ENCODE measurements at places on chromosomes 11 and 22.

GRCh38 chr22:40210818-40211217, 33.1 kb downstream of the TNRC6B start:
- no peak for DNase-seq

GRCh38 chr11:10477690-10478046, 22.6 kb downstream of the AMPD3 start:
- DNase-seq: no peak

DNA sequence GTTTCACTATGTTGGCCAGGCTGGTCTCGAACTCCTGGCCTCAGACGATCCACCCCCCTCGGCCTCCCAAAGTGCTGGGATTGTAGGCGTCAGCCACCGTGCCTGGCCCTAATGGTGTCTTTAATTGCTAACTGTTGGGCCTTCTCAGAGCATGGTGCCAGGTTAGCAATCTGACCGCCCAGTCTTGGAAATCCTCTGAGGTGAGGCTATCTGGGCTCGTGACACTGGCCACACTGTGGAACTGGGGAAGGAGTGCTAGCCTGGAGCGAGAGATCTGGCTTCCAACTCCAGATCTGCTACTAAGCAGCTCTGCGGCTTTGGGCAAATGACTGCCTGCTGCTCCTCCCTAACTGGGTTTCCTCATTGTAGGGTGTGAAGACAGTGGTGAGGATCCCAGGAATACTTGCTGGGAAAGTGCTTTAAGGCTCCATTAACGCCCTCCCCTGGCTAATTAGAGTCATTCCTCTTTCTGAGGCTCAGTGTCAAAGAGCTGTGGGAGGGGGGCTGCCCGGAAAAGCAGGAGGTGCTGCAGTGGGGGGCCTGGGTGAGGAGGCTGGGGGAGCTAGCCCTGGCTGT, 35.4 kb downstream of the CHRDL2 start:
- no peak for DNase-seq

GRCh38 chr22:35064664-35065063, 1.3 kb upstream of the ISX start:
- no peak for DNase-seq

- DNase-seq: no peak
These were observed 10.1 kb downstream of the RAC2 start for GRCh38 chr22:37233751-37234631.

DNA sequence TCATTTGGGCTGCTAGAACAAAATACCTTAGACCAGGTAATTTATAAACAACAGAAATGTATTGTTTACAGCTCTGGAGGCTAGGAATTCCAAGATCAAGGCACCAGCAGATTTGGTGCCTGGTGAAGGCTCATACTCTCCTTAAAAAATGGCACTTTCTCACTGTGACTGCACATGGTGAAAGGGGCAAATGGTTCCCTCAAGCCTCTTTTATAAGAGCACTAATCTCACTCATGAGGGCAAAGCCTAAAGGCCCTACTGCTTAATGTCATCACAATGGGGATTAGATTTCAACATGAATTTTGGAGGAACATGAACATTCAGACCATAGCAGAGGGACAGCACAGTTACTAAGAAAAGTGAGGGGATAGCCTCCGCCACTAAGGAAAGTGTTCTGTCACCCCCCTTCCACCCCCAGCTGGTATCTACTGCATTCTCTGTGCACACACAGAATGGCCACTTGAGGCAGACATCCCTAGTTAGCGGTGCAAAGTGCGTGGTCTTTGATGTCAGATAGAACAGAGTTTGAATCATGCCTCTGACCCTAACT, 47.2 kb upstream of the CEP295 start:
- DNase-seq: no peak

DNA sequence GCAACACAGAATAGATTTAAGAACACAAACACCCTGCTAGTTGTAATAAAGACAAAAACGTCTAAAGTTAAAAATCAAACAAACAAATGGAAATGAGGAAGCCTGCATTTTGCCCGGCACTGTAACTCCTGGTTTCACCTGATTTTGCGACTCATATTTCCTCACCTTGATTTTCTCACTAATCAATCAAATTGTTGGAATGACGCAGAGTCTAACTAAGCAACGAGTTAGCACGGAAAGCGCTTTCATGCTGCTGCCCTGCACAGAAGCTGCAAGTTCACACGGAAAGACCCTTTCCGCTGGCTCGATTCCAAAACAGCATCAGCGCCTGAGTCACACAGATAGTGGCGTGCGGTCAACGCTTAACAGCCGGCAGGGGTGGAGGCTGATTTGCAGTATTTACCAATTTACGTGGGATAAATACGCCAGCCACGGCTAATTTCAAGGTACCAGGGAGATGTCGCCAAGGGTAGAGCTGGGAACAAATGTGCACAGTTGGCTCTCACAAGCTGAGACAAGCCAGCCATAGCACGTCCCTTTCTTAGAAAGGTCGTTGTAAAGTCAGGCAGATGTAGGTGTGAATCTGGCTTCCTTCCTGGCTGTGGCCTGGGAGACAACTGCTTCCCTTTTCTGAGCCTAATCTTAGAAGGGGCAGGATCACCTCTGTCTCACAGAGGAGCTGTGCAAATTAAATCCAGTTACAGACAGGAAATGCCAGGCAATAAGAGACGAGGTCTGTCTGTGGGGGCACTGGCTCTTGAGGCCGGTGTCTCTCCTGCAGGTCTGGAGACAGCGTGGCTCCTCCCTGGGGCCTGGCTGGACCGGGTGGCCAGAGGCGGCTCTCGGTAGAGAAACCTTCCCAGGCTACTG, 76.9 kb upstream of the TTLL12 start:
- no peak for DNase-seq

DNA sequence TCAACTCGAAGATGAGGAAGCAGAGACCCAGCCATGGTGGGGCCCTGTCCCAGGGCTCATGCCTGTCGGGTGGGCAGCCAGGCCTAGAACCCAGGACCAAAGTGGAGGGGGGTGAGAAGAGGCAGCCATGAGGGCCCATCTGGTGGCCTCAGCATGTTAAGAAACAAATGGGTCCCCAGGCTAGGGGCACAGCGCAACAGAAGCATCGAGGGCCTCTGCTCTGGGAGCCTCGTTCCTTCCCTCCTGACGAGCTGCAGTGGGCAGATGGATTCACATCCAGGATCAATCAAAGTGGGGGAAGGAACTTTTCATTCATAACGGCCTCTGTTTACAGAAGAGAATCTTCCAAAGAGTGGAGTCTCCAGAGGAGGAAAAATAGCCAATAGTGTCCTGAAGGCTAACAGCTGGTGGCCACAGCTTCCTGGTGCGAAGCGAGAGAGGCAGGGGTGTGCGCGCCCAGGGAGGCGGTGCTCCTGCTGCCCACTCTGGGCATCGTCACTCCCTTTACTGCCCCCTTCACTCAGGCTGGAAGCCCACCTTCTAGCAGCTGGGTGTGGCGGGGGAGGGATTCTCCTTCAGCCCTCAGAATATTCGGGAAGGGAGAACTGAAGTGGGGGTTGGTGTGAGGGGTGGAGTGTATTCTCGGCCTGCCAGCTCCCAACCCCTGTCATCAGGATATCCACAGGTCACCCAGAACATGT, 4.3 kb downstream of the CBX7 start:
- no peak for DNase-seq

DNA sequence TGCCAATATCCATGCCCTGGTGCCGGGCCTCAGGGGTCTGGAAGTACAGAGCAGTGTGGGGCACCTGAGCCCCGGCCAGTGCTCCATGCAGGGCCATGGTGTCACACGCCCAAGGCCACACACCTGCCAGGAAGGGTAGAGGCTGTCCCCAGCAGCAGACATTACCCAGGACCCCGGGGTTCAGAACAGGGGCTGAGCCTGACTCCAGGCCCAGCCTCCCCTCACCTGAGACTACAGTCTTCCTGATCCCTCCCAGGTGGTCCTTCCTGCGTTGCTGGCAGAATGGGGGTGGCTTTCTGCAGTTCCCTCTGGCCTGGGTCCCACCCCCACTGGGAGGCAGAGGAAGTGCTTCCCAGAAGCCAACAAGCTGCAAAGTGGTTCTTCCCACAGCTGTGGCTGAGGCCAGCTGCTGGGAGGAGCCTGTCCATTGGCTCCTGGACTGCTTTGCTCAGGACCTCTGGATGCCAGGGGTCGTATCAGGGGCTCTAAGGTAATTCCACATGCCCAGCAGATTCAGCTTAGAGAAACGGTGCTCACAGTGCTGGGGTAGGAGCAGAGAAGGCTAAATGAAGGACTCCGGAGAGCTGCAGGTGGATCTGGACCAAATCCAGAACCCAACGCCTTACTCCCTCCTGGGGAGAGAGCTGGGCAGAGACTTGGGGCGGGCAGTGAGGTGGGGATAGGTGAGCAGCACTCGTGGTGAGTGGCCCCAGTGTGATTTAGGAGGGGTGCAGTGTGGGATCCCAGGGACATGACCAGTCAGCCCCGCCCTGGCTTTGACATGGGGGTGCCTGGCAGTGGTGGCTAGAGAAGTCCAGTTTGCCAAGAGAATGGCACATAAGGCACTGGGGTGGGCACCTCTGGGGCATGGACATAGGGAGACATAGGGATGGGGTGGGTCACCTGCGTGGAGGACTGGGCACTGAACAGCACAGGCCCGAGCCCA, 12.6 kb downstream of the TCIRG1 start:
- DNase-seq: no peak

DNA sequence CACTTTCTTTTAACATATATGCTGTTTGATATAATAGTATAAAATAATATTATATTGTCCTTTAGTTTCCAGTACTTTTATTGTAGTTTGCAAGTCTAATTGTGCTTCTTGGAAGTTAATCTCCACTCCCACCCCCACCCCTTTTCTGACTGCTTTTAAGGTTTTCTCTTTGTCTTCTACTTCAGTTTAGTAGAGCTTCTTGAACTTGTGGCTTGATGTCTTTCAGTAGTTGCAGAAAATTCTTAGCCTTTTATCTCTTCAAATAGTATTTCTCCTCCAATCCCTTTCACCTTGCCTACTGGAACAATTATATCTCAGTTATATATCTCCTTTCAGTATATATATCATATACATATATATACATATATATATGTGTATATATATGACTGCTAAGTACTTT, 56.6 kb downstream of the PARVG start:
- DNase-seq: no peak

- no peak for DNase-seq
These were observed 1289.4 kb downstream of the FAM181B start for GRCh38 chr11:81444297-81444696.

DNA sequence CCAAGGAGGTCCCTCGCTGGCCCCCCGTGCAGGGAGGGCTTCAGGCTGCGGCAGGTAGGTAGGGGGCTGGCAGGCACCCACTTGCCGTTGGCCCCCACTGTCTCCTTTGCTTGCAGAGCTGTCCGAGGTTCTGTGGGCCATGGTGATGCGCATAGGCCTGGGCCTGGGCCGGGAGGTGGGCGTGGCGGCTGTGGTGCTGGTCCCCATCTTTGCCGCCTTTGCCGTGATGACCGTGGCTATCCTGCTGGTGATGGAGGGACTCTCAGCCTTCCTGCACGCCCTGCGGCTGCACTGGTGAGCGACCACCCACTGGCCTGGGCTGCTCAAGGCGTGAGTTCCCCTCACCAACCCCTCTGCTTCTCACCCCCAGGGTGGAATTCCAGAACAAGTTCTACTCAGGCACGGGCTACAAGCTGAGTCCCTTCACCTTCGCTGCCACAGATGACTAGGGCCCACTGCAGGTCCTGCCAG, 11.6 kb downstream of the TCIRG1 start:
- DNase-seq: no peak

DNA sequence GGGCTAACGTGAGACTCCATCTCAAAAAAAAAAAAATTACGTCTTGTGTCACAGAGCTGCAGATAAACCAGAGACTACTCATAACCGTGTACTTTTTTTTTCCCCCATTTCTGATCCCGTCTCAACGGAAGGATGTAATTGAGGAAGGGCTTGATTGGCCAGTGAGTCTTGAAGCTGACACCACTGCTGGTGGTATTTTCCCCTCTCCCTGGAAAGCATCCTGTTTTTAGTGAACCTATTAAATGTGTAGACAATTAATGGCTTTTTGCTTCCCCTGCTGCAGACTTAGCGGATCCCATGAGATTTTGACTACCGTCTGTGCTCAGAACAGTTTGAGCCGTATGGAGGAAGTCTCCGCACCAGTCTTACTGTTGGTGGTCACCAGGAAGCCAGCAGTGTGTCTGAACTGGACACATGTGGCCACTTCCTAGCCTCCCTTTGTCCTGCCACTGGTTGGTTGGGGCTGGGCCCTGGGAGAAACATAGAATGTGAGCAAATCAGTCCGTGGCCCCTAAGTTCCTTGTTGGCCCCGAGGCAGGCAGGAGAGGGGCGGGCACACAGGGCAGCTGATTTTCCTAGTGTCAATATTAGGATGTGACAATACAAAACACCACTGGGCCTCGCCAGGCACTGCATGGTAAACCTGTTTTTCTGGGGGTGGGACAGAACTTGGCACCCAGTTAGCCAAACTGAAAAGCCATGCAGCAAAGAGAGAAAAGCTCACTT, 3.1 kb downstream of the BIK start:
- DNase-seq: no peak

DNA sequence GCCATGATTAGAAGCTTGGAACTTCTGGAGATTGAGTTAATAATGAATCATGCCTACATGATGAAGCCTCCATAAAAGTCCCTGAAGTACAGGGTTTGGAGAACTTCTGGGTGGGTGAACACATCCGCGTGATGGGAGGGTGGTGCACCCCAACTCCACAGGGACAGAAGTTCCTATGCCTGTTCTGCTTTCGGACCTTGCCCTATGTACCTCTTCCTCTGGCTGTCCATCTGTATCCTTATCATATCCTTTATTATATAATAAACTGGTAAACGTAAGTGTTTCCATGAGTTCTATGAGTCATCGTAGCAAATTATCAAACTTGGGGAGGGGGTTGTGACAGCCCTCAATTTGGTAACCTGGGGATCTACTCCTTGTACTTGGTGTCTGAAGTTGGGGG, 60.2 kb downstream of the ADM start:
- no peak for DNase-seq

- DNase-seq: no peak
These were observed 762 bp upstream of the CCDC134 start for GRCh38 chr22:41799486-41800347.

GRCh38 chr11:69617682-69618081, 23.3 kb upstream of the CCND1 start:
- no peak for DNase-seq

DNA sequence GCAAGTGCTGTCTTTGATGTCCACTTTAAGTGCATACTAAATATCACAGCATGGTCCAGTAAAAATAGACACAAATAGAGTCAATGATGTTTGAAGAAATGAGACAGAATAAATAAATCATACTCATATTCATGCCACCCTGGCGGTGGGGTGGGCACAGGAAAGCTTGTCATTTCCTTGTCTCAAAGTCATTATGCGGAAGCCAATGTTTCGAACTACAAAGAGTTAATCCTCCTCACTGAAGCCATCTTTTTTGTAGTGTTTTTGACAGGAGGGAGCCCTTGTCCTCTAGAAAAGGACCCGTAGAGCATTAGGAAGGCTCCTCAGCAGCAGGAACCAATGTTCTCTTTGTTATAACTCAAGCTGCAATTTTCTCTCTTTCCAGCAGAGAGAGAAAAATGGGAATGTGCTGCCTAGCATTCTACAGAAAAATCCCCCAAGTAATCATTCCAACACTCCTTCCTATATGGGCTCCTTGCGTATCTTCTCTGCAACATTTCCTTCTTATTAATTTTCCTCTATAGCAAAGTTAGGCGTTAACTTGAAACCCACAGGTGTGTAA, 30.6 kb downstream of the SC5D start:
- no peak for DNase-seq

GRCh38 chr22:45889093-45889538, 87.8 kb downstream of the WNT7B start:
- no peak for DNase-seq

GRCh38 chr11:47611348-47611794, 17.2 kb upstream of the C1QTNF4 start:
- no peak for DNase-seq

All from NCI-H1048 (cell line).